ENCODE measurements at places on chromosomes 13 and 19. TPM values are rescaled to one million over a fixed set of nuclear protein-coding genes. Genes with fewer than 3 reads are reported as not detected.

Gene ZNF709
- 2.5 TPM for total RNA-seq

GRCh38 chr13:30904043-30904442 is 2.0 kb upstream of the MEDAG start:
- no peak for DNase-seq

DNA sequence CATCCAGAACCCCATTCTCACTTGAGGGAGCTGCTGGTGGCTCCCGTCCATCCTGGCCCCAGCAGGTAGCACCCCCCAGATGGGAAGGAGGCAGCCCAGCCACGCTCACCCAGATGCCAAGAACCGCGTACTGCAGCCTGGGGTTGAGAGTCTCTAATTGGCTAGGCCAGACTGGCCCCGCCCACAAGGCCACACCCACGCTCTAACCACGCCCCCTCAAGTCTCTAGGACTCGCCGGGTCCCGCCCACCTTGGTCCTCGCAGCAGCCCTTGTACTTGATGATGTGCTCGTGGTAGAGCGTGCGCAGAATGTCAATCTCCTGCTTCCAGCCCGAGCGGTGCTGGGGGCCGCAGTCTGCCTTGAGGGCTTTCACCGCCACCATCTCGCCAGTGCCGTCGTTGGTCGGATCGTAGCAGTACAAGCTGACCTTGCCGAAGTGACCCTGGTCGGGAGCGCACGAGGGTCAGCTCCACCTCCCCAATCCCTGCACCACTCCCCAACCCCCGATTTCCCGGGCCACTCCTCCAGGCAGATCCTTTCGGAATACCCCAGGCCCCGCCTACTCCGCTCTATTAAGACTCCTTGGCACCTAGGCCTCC is 14.5 kb upstream of the ICAM3 start:
- DNase-seq: no peak

Gene FOSB
- 4.4 TPM for total RNA-seq

GRCh38 chr13:23504180-23504579 is 66.0 kb upstream of the TNFRSF19 start:
- DNase-seq: no peak
